ENCODE measurements at places on chromosomes 13 and 19. TPM values are rescaled to one million over a fixed set of nuclear protein-coding genes. Genes with fewer than 3 reads are reported as not detected.

The RPS5 gene
- total RNA-seq: 1,795 TPM

The DKKL1 gene
- total RNA-seq: 0.53 TPM

The ZNRF4 gene
- not detected for total RNA-seq

The ZNF681 gene
- total RNA-seq: 2.7 TPM

The PPAN gene
- 34.0 TPM for total RNA-seq

The MISP gene
- total RNA-seq: not detected

The LILRB2 gene
- total RNA-seq: not detected

The RNF225 gene
- not detected for total RNA-seq

The CEACAM4 gene
- total RNA-seq: not detected

The SIGLEC7 gene
- not detected for total RNA-seq

The SIGLEC5 gene
- total RNA-seq: not detected

The C1QTNF9B gene
- total RNA-seq: not detected

The FCHO1 gene
- total RNA-seq: 0.85 TPM

The FAM216B gene
- not detected for total RNA-seq

The TMEM145 gene
- 0.51 TPM for total RNA-seq

The BIVM gene
- total RNA-seq: 15.5 TPM

The ZNF549 gene
- total RNA-seq: 7.6 TPM

The CC2D1A gene
- 11.0 TPM for total RNA-seq

The PEG3 gene
- total RNA-seq: under 0.01 TPM

The PIH1D1 gene
- total RNA-seq: 60.8 TPM

The VMAC gene
- total RNA-seq: 6.0 TPM

The ATP1A3 gene
- 1.2 TPM for total RNA-seq

The ZNF726 gene
- 1.6 TPM for total RNA-seq

The EXOC3L2 gene
- total RNA-seq: not detected

Measured in SK-MEL-5 (cell line).